CD14-positive monocyte (primary cell): ENCODE measurements at places on chromosomes 7 and 10. TPM values are rescaled to one million over a fixed set of nuclear protein-coding genes. Genes with fewer than 3 reads are reported as not detected.

Gene PHKG1
- not detected for polyA plus RNA-seq

DNA sequence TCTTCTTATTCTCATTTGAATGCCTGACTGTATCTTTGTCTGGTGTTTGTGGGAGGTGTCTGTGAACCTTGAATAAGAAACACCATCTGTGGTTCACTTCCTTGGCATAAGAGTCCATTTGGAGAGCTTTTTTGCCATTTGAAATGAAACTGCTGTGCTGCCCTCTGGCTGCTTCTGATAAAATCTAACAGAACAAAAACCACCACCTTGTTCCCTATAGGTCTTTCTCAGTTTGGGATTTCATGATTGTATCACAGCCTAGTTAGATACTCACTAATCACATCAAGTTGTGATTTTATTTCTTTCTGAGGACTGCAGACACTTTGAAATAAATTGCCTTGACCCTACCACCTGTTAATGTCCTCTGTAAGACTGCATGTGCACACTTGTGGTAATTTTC is 102.7 kb upstream of the FAM13C start:
- H3K27ac ChIP-seq = no peak overlapping the region
- DNase-seq = no peak
- no peaks in the 10 kb centered on the region for H3K27me3 ChIP-seq
- H3K4me3 ChIP-seq = no peak overlapping the region
- H3K4me1 ChIP-seq = no peaks in the 10 kb centered on the region
- H3K36me3 ChIP-seq = no peaks in the 10 kb centered on the region

Gene CYP3A5
- not detected in 2 replicates for polyA plus RNA-seq

GRCh38 chr7:99928994-99929729 is at the start of gene GJC3:
TSS of gene GJC3 (minus strand) at chr7:99929620. CDS start at chr7:99929620, 0 bp downstream.
- peak; percentile 41 for DNase-seq
- H3K27ac ChIP-seq = no peak within 1 kb of the TSS
- H3K4me1 ChIP-seq = peaks cover 8% of the 10 kb centered on the region
- H3K36me3 ChIP-seq = no peaks in the 10 kb centered on the region
- H3K4me3 ChIP-seq = peak within 1 kb of the TSS; percentile 17

DNA sequence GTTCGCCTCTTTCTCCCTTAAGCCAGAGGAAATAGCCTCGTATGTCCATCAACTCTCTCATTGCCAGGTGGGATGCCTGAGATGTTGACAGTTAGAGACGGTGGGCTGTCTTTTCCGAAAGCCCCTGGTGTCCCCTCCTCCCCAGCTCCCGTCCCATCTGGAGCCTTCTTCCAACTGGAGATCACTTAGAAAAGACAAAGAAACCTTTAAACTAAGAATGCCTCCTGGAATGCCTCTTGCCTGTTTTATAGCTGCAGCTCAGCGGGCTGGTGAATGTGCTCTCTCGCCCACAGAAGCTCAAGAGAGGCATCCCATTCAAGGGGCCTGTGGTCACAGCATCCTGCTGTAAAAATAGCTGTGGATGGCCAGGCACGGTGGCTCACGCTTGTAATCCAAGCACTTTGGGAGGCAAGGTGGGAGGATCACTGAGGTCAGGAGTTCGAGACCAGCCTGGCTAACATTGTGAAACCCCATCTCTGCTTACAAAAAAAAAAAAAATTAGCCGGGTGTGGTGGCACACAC is 5.2 kb upstream of the MYL10 start:
- H3K27ac ChIP-seq = no peak overlapping the region
- DNase-seq = no peak
- no peak overlapping the region for H3K4me3 ChIP-seq
- no peaks in the 10 kb centered on the region for H3K4me1 ChIP-seq
- H3K36me3 ChIP-seq = no peaks in the 10 kb centered on the region

- H3K36me3 ChIP-seq = no peaks in the 10 kb centered on the region
- no peak for DNase-seq
- H3K27ac ChIP-seq = no peak overlapping the region
Observed at GRCh38 chr10:129030996-129031843, 435.8 kb upstream of the MGMT start.

Gene HMX2
- polyA plus RNA-seq = not detected in 2 replicates

DNA sequence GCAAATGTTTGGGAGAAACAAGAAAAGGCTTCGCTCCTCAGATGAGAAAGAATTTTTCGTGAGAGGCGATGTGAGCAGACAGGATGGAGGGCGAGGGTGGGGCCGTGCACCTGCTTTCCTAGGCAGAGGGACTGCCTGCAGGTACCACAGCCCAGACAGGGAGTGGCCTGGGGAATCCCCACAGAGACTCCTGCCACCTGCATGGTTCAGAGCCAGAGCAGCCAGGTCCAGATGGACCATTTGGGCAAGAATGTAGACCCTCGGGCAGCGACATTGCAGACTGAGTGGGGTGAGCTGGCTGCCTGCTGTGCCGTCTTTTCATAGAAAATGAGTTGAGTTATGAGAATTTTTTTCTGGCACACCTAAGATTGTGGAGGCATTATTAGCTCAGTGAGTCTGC is 216.8 kb downstream of the SNX10 start:
- no peak overlapping the region for H3K27ac ChIP-seq
- H3K4me3 ChIP-seq = no peak overlapping the region
- no peaks in the 10 kb centered on the region for H3K36me3 ChIP-seq
- H3K27me3 ChIP-seq = no peaks in the 10 kb centered on the region
- DNase-seq = no peak

Gene FAM221A
- 2.1 TPM for polyA plus RNA-seq

Gene MIOS
- 20.2 TPM for polyA plus RNA-seq

GRCh38 chr7:136016649-136017395 is 39.7 kb upstream of the MTPN start:
- DNase-seq = no peak
- no peak overlapping the region for H3K4me3 ChIP-seq
- no peaks in the 10 kb centered on the region for H3K36me3 ChIP-seq
- H3K27ac ChIP-seq = no peak overlapping the region

DNA sequence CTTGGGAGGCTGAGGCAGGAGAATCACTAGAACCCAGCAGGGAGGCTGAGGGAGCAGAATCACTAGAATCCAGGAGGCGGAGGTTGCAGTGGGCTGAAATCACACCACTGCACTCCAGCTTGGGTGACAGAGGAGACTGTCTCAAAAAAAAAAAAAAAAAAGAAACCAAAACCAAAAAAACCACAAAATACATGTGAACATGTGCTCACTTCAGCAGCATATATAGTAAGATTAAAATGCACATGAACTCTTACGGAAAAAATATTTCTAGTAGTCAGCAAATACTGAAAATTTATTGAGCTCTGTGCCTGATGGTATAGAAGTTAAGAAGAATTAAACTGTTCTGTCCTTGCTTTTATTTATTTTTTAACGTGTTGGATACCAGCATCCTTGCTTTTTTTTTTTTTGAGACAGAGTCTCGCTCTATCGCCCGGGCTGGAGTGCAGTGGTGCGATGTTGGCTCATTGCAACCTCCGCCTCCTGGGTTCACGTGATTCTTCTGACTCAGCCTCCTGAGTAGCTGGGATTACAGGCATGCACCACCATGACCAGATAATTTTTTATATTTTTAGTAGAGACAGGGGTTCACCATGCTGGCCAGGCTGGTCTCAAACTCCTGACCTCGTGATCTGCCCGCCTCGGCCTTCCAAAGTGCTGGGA is 9.6 kb upstream of the ZNF487 start:
- peaks cover 16% of the 10 kb centered on the region for H3K4me1 ChIP-seq
- H3K4me3 ChIP-seq = no peak overlapping the region
- no peak overlapping the region for H3K27ac ChIP-seq
- no peaks in the 10 kb centered on the region for H3K27me3 ChIP-seq

DNA sequence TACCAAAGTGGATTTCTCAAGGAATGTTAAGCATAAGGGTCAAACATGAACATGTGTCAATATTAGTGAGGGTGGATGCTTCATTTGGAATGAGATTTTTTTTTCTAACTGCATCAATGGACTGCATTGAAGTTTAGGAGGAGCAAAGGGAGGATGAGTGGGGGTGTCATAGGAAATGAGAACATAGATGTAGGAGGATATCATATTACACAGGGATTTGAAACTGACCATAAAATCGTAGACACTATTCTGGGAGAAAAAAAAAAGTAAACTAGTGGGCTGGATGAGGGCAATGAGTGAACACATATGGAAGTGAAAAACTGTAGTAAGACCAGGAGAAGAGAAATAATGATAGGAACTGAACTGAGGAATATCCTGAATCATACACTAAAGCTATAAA is 109.4 kb downstream of the SEMA3A start:
- no peaks in the 10 kb centered on the region for H3K27me3 ChIP-seq
- no peak for DNase-seq
- H3K36me3 ChIP-seq = no peaks in the 10 kb centered on the region
- H3K4me1 ChIP-seq = no peaks in the 10 kb centered on the region
- no peak overlapping the region for H3K27ac ChIP-seq

- no peaks in the 10 kb centered on the region for H3K4me1 ChIP-seq
- DNase-seq = no peak
- no peak overlapping the region for H3K27ac ChIP-seq
- no peaks in the 10 kb centered on the region for H3K27me3 ChIP-seq
- no peaks in the 10 kb centered on the region for H3K36me3 ChIP-seq
- no peak overlapping the region for H3K4me3 ChIP-seq
Observed at GRCh38 chr7:84113906-84114850, 80.4 kb downstream of the SEMA3A start.

- no peak overlapping the region for H3K4me3 ChIP-seq
- H3K4me1 ChIP-seq = no peaks in the 10 kb centered on the region
- no peak overlapping the region for H3K27ac ChIP-seq
- DNase-seq = no peak
- no peaks in the 10 kb centered on the region for H3K36me3 ChIP-seq
- no peaks in the 10 kb centered on the region for H3K27me3 ChIP-seq
Observed at GRCh38 chr10:35752469-35753461, 110.7 kb upstream of the FZD8 start.

DNA sequence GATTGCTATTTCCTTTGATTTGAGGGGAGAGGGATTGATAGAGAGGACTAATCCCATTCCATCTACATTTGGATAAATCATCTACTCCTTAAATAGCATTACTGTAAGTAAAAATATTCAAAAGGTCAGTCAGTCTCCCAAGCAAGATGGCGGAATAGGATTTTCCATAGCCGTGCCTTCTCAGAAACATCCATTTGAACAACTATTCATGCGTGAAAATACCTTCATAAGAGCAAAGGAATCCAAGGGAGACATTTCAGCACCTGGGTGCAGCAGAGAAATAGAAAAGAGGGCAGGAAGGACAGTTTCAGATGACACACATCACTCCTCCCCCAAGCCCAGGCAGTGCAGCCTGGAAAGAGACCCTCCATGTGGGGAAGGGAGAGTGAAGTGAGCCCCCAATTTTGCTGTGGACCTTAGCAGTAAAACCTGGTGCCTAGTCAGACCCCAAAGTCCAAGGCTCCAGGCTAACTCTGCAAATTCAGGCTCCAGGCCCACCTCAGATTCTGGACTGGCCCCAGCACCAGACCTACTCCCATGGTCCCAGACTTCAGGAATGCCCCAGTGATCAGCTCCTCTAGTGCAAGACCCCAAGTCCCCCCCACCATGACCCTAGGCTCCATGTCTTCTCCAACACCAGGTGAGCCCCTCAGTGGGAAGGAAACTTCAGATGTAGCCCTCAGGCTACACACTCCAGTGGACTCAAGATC is 104.3 kb upstream of the LANCL2 start:
- no peak overlapping the region for H3K27ac ChIP-seq
- H3K36me3 ChIP-seq = no peaks in the 10 kb centered on the region
- peaks cover 5% of the 10 kb centered on the region for H3K27me3 ChIP-seq
- peaks cover under 1% of the 10 kb centered on the region for H3K4me1 ChIP-seq

Gene IFIT1B
- not detected for polyA plus RNA-seq

Gene PRPS1L1
- polyA plus RNA-seq = not detected

Gene PLXDC2
- 24.0 and 37.5 TPM in 2 replicates for polyA plus RNA-seq

DNA sequence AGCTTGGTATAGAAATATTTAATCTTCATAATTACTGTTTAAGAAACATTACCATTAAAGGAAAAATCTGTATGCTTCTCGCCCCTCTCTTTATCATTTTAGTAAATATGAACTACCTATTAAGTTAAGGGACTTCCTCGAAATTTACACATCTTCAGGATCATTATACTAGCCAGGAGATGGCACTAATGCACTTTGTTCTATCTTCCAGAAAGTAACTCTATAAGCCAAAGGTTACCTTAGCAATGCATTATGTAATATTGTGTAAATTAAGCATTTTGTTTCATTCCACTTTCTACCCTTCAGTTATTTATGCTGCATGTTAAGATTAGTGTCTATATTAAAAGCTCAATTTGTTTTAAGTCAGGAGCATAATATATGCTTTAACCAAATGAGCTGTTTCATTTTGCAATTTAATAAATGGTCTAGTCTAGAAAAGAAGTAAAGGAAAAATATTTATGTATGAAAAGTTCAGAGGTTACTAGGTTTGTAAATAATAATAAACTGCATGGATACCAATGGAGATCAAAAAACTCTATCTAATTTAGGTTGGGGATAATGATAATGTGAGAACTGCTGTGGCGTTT is 128.5 kb downstream of the ANKRD7 start:
- H3K27ac ChIP-seq = no peak overlapping the region
- H3K4me1 ChIP-seq = no peaks in the 10 kb centered on the region
- peaks cover 37% of the 10 kb centered on the region for H3K27me3 ChIP-seq
- H3K4me3 ChIP-seq = no peak overlapping the region
- no peaks in the 10 kb centered on the region for H3K36me3 ChIP-seq
- no peak for DNase-seq

Gene CNPY1
- polyA plus RNA-seq = not detected

DNA sequence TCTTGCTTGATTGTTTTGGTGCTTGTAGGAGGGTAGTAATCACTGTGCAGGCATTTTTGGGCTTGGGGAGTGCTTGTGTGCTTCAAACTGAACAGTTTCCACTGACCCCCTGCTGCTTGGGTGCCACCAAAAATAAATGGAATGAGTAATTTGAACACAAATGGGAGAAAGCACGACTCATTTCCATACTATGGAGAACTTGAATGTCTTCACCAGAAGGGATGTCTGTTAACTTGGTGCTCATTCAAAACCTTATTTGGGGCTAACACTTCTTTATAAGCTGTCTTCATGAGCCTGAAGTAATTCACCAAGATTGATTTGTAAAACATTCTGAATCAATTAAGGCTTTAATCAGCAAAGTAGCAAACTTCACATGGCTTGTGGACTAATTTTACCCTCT is 560.3 kb downstream of the SDK1 start:
- no peak overlapping the region for H3K4me3 ChIP-seq
- DNase-seq = no peak
- no peaks in the 10 kb centered on the region for H3K4me1 ChIP-seq
- no peak overlapping the region for H3K27ac ChIP-seq
- H3K27me3 ChIP-seq = no peaks in the 10 kb centered on the region
- no peaks in the 10 kb centered on the region for H3K36me3 ChIP-seq

DNA sequence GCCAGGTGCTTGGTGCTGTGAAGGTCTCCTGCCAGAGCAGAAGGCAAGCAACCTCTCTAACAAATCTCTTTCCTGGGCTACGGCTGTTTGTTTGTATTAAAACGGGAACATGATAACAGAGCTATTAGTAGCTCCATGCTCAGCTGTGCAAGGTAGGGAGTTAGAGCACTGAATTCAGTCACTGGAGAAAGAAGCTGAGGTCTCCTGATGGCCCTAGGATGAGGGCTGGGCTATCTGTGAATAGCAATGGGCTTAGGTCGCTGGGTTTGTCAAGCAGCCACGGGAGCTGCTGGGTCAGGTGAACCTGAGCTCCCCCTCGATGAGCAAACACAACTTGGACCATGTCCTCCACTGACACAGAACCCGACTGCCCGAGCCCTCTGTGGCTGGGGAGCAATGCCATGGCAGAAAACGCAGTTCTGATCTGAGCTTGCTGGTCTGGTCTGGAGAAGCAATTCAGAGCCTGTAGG is 24.4 kb downstream of the TACC2 start:
- H3K27ac ChIP-seq = no peak overlapping the region
- no peaks in the 10 kb centered on the region for H3K4me1 ChIP-seq
- DNase-seq = no peak
- no peaks in the 10 kb centered on the region for H3K27me3 ChIP-seq
- H3K4me3 ChIP-seq = no peak overlapping the region

- no peaks in the 10 kb centered on the region for H3K36me3 ChIP-seq
- H3K27me3 ChIP-seq = peaks cover 15% of the 10 kb centered on the region
- no peak overlapping the region for H3K27ac ChIP-seq
- no peak overlapping the region for H3K4me3 ChIP-seq
- H3K4me1 ChIP-seq = peaks cover 12% of the 10 kb centered on the region
Observed at GRCh38 chr10:45368181-45368580, 5.8 kb upstream of the ALOX5 start.
